ENCODE measurements at places on chromosomes 12 and 14. TPM values are rescaled to one million over a fixed set of nuclear protein-coding genes. Genes with fewer than 3 reads are reported as not detected.

DNA sequence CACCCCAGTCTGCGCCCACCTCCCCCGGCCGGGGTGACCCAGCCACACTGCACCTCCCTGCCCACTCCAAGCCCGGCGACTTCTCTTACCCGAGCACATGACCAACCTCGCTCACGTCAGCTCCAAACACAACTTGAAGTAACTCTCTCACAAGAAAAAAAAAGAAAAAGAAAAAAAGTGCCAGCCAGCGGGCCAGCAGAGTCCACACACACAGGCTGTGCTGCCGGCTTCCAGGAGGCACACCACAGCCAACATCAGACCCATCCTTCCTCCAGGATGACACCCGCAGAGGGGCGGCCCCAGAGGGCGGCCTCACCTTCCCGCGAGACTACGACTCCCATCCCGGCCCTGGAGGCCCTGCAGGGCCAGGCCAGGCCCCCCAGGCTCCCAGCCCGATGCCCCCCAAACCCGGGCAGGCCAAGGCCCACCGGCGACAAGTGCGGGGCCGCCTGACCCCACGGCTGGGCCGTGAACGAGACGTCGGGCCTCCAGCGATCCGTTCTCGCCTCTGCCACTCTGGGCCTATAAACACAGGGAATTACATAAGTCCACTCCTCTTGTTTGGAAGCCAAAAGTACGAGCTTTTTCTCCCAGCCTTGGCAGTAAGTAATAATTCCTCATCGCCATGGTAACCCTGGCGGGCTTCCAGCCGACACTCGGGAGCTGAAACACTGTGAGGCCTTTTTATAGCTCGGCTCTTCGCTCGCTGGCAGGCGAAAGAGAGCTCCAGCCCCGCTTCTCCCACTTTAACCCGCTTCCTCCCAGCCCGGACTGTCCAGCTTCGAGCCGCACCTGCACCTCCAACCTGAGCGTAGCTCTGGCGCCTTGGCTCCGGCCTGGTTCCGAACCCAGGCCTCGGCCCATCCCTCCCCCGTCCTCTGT lies 49.1 kb downstream of the NCOR2 start:
- H3K27ac ChIP-seq, result peak overlapping the region; percentile 80
- no peaks in the 10 kb centered on the region for H3K27me3 ChIP-seq
- H3K4me3 ChIP-seq, result no peak overlapping the region
- no peaks in the 10 kb centered on the region for H3K36me3 ChIP-seq

DNA sequence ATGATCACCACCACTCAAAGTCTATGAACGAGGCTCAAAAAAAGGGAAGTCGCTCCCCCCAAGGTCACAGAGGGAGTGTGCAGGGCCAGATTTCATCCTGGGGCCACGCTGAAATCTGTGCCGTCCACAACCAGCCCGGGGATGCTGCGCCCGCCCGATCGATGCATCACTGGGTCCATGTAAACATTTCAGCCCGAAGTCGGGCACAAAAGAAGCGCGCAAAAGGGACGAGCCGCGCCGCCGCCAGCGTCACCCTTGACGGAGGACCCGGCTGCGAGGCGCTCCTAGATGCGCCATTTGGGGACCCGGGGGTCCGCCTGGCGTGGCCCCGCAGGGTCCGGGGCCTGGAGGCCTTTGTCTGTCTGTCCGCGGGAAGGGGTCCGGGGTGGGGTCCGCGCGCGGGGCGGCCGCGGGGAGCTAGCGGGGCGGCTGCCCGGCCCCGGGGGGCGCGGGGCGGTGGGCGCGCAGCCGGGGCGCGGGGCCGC lies 503 bp downstream of the FBXO21 start:
- peak; percentile 66 for DNase-seq
- peak overlapping the region; percentile 48 for H3K27ac ChIP-seq
- peak overlapping the region; percentile 98 for H3K4me3 ChIP-seq
- no peaks in the 10 kb centered on the region for H3K27me3 ChIP-seq

DNA sequence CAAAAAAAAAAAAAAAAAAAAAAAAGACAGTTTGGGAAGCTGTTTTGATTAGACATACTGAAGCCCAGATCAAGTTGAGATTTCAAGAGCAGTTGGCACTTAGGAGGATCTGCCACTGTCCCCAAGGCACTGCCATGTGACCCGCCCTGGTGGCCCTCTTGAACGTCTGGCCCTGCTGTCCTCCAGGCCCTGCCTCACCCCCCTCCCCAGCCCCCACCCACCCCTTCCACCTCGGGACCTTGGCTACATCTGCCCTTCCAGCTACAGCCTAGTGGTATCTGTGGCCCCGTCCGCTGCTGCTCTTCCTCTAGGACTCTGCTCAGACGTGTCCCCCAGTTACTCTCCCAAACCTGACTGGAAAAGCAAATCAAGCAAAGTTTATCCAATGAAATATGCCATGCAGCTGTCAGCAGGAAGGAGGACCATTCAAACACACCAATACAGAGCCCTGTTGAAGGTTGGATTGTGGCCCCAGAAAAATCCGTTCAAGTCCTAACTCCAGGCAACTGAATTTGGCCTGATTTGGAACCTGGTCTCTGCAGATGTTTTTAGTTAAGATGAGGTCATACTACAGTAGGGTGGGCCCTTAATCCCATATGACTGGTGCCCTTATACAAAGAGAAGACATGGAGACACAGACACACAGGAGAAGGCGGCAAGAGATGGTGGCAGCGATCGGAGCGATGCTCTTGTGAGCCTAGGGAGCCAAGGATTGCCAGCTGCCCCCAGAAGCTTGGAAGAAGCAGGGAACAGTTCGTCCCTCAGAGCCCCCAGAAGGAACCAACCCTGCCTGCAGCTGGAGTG lies 17.7 kb downstream of the SLC25A29 start:
- H3K27me3 ChIP-seq, result no peaks in the 10 kb centered on the region
- peak overlapping the region; percentile 45 for H3K27ac ChIP-seq
- DNase-seq, result no peak
- peaks cover 13% of the 10 kb centered on the region for H3K4me1 ChIP-seq

DNA sequence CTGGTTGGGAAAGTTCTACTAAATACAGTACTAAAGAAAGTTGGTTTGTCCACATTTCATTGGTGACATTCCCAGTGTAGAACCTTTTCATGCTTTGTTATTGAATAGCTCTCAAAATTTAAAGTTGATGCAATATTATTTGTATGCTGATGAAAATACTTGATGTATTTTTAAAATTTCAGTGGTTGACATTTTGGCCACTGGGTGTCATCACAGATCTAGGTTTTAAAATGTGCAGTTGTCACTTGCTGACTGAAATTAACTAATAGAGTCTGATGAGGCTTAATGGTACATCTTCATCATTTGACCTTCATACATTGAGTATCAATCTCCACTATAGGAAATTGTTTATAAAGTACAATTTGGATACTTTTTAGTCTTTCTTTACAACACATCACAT lies 37.1 kb downstream of the CMAS start:
- no peaks in the 10 kb centered on the region for H3K27me3 ChIP-seq
- H3K4me1 ChIP-seq, result no peaks in the 10 kb centered on the region
- H3K36me3 ChIP-seq, result no peaks in the 10 kb centered on the region
- H3K4me3 ChIP-seq, result no peak overlapping the region
- DNase-seq, result peak; percentile 32
- H3K27ac ChIP-seq, result no peak overlapping the region

DNA sequence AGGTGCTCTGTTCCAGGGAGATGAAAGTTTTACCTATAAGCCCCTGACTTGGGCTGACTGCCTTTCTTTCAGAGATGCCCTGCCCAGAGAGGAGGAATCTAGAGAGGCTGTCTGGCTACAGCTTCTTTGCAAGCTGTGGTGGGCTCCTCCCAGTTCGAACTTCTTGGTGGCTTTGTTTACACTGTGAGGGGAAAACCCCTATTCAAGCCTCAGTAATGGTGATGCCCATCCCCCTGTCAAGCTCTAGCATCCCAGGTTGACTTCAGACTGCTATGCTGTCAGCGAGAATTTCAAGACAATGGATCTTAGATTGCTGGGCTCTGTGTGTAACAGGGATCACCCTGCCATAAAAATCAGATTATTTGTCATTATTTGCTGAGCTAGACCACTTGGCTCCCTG lies 377.6 kb downstream of the FLRT2 start:
- H3K4me3 ChIP-seq, result no peak overlapping the region
- DNase-seq, result peak; percentile 42
- H3K27ac ChIP-seq, result no peak overlapping the region
- no peaks in the 10 kb centered on the region for H3K27me3 ChIP-seq
- no peaks in the 10 kb centered on the region for H3K4me1 ChIP-seq

DNA sequence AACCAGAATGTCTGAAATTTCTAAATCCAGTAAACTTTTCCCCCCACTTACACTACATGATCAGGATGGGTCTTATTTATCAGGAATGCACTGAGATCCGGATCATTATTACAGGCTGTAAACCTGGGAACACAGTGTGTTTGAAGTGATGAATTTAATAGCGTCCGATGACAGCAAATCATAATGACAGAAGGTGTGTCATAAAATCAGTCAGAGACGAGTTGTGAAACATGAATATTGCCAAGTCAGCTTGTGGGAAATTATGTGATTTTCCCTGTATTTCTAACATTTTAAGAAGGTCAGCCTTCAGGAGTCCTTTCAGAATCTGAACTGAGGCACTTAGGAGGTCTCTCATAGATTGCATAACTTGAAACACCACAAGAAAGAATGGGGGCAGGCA lies 36.7 kb downstream of the RERG start:
- no peak overlapping the region for H3K27ac ChIP-seq
- H3K4me1 ChIP-seq, result no peaks in the 10 kb centered on the region
- DNase-seq, result no peak
- H3K36me3 ChIP-seq, result no peaks in the 10 kb centered on the region
- no peak overlapping the region for H3K4me3 ChIP-seq

- H3K36me3 ChIP-seq, result no peaks in the 10 kb centered on the region
- no peak for DNase-seq
- H3K4me1 ChIP-seq, result no peaks in the 10 kb centered on the region
- no peaks in the 10 kb centered on the region for H3K27me3 ChIP-seq
- no peak overlapping the region for H3K4me3 ChIP-seq
Observed at GRCh38 chr12:64006211-64006825, 161.8 kb downstream of the SRGAP1 start.

DNA sequence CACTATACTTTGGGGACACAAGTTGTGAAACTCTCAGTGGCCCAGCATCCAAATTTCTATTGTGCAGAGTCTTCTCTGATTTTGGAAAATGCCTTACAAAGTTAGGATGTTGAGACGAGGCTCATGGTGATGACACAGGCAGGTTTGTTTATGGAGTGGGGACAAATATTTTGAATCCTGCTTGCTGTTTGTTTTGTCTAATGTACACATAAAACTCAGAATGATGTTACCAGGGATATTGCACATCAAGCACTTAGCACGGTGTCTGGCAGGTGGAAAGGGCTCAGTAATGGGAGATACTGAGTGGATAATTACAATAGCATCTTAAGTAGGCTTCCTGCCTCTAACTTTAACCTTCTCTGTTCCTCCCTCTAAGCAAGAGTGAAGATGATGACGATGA lies 628.9 kb upstream of the TBX3 start:
- no peaks in the 10 kb centered on the region for H3K27me3 ChIP-seq
- DNase-seq, result no peak
- no peak overlapping the region for H3K4me3 ChIP-seq
- no peaks in the 10 kb centered on the region for H3K4me1 ChIP-seq

- peaks cover 9% of the 10 kb centered on the region for H3K36me3 ChIP-seq
- no peaks in the 10 kb centered on the region for H3K4me1 ChIP-seq
- no peaks in the 10 kb centered on the region for H3K27me3 ChIP-seq
- H3K27ac ChIP-seq, result no peak overlapping the region
- no peak overlapping the region for H3K4me3 ChIP-seq
- no peak for DNase-seq
Observed at GRCh38 chr14:105446971-105447370, 27.3 kb downstream of the MTA1 start.

DNA sequence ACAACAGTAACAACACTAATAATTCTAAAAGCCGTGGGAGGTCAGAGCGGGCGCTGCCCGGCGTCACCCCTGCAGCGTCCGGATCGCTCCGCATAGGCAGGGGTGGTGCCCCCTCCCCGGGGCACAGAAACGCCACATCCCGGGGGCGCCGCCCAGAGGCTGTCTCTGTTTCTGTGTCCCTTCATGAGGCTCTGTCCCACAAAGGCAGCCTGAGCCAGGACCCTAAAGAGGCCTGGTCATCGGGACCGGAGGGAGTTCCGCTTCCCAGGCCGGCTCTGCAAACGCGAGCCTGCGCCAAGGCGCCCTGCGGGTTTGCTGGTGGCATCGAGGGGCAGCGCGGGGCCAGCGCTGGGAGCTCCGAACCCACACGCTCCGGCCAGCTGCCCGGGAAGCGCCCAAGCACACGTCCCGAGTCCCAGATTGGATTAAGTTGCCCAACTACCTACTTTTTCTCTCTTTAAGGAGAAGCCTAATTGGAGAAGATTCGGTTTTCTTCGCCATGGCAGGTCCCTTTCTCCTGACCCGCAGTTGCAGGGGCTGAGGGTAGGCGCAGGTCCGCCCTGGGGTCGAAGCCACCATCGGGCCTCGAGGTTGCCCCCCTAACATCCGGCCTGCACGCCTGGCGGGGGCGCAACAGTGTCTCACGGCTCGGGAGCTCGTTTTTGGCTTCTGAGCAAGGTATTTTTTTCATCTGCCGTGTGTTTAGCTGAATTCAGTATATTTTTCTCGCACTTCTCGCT lies 421.7 kb downstream of the VRK1 start:
- H3K27ac ChIP-seq, result peak overlapping the region; percentile 57
- H3K4me3 ChIP-seq, result peak overlapping the region; percentile 85
- DNase-seq, result peak; percentile 77
- H3K27me3 ChIP-seq, result peaks cover 12% of the 10 kb centered on the region
- H3K4me1 ChIP-seq, result peaks cover 26% of the 10 kb centered on the region

GRCh38 chr14:100140452-100141078 lies 18.9 kb downstream of the DEGS2 start:
- peak; percentile 90 for DNase-seq
- peaks cover 4% of the 10 kb centered on the region for H3K4me1 ChIP-seq
- H3K27me3 ChIP-seq, result no peaks in the 10 kb centered on the region
- H3K27ac ChIP-seq, result peak overlapping the region; percentile 7

DNA sequence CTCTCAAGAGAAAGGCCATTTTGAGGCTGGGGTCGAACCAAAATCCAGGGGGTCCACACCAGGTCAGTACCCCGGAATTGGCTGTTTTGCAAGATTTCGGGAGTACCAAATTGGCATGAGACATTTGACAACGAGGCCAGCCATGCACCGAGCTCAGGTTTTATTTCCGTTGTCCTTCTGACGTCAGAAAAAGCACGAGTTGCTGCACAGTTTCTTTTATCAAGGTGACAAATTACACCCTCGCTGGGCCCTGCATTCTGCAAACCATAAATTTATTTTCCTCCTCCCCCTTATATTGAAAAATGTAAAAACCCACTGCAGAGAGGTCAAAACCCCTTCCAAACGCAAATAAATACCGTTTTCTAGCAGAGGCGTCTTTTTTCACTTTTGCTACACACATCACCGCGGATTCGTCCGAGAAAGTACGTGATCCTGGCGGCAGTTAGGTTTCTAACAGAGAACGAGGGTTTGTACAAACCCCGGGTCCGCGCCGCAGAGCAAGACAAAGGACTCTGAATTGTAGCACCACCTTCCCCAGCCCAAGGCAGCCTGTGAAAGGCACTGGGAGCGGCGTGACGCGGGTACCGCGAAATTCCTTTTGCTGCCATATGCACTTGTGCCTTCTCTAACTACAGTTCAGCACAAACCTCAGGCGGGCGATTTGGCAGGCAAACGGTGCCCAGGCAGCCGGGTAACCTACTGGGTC lies 1.8 kb downstream of the SLC38A1 start:
- peak overlapping the region; percentile 99 for H3K27ac ChIP-seq
- peaks cover 58% of the 10 kb centered on the region for H3K4me1 ChIP-seq
- H3K27me3 ChIP-seq, result no peaks in the 10 kb centered on the region
- H3K36me3 ChIP-seq, result no peaks in the 10 kb centered on the region
- DNase-seq, result peak; percentile 75

Gene PCED1B
- 5.1 TPM for total RNA-seq

Gene DMAC2L
- 9.5 TPM for total RNA-seq

Gene KRT6C
- not detected for total RNA-seq

Gene TCHP
- total RNA-seq, result 2.4 TPM

Gene CDK17
- 24.5 TPM for total RNA-seq

Gene IFNG-AS1
- total RNA-seq, result not detected

Gene SUOX
- 27.5 TPM for total RNA-seq

Gene PPP2R5E
- 52.2 TPM for total RNA-seq
